T-helper 2 cell (primary cell): ENCODE measurements at places on chromosomes 3 and 15.

- peak; percentile 55 for DNase-seq
Measured at GRCh38 chr3:115814778-115815380, 191.6 kb downstream of the GAP43 start.

- no peak for DNase-seq
Measured at GRCh38 chr3:71400986-71401451, 182.5 kb downstream of the FOXP1 start.

DNA sequence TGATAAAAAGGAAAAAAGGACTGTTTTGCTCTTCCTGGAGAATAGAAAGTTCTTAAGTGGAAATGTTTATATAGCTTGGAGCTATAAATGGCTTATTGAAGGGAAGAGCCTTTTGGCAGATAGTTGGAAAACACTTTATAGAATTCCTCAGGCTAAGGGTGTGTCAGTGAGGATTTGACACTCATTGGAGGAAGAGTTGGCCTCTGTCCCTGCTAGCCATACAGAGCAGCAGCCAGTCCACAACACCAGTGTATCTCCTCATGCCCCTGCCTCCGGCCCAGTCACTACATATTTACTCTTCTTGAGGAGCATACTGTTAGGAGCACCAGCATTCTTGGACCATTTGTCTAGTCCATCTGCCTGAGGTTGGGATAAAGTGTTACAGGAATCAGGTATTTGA lies 36.2 kb downstream of the KLHL18 start:
- no peak for DNase-seq

GRCh38 chr15:40782609-40783227 lies 12.9 kb downstream of the C15orf62 start:
- peak; percentile 50 for DNase-seq

DNA sequence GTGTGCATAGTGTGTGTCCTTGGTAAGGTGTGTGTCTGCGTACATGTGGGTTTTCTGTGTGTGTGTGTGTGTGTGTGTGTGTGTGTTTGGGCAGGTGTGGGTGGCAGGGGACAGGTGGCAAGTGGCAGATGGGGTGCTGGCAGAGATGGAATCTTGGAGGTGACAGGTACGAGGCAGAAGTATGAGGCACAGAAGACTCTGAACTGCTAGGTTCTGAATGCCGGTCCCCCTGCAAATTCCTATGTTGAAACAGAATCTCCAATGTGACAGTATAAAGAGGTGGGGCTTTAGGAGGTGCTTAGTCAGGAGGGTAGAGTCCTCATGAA lies 29.8 kb downstream of the SRPRB start:
- no peak for DNase-seq

GRCh38 chr3:175571096-175571495 lies 712.0 kb downstream of the NAALADL2 start:
- no peak for DNase-seq

DNA sequence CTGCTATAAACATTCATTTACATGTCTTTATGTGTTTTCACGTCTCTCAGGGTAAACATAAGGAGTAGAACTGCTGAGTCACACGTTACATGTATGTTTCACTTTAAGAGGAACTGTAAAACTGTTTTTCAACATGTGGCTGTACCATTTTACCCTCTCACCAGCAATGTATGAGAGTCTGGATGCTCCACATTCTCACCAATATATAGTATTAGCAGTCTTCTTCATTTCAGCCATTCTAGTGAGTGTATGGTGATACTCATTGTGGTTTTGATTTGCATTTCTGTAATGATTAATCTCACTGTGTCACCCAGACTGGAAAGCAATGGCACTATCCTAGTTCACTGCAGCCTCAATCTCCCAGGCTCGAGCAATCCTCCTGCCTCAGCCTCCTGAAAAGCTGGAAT lies 37.1 kb downstream of the PHC3 start:
- no peak for DNase-seq

DNA sequence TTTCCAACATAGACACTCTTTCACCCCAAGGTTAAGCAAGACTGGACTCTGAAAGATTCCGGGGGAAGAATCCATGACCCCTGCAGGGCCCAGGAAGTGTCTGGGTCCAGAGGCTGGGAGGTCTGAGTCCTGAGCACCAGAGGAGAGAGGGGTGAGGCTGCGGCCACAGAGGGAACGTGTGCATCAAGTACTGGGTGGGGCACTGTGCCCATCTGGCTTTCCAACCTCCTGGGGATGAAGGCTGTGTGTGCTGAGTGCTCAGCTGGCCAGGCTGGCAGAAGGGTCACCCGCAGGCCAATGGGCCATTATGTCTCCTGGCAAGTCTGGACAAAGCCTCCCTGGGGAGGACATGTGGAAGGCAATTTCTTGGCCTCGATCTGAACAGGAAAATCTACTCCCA lies 3.3 kb downstream of the CHRNA3 start:
- DNase-seq = no peak

- DNase-seq = no peak
Measured at GRCh38 chr15:38667890-38668850, 103.6 kb upstream of the RASGRP1 start.

- no peak for DNase-seq
Measured at GRCh38 chr3:131762981-131763564, 260.3 kb upstream of the MRPL3 start.

GRCh38 chr3:146110161-146110560 lies 50.8 kb downstream of the PLOD2 start:
- no peak for DNase-seq

DNA sequence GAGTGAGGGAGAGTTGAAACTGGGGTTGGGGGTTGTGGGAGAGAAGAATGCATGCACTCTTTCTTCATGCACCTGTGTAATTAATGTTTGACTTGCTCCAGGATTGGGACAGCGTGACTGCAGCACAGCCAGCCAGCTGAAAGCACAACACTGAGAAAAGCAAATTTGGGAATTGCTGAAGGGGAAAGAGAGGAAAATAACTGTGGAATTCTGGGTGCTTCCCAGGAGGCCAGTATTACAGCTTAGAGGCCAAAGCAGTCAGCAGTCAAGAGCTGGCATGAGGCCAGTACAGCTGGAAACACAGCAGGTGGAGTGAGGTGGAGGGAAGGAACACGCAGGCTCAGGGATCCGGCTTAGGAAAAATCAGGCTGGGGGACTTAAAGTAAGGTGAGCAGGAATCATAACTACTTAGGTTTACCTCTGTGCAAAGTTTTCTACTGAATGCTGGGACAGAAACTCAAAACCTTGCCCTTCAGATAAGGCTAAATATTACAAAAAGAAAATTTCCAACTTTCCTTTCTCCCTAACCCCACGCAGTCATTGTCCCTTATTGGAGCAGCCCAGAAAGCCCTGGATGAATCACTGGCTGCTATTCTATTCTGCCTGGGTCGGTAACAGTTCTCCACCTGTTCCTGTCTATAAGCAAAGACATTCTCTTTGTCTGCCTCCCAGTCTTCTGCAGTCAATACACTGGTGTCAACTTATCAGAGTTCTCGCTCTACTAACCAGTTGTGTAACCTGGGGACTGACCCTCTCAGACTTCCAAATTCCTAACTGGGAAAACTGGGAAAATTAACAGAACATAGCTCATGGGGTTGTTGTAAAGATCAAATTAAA lies 167.2 kb downstream of the MAGI1 start:
- DNase-seq = no peak

GRCh38 chr15:79442911-79443310 lies 10.8 kb downstream of the MINAR1 start:
- DNase-seq = no peak

DNA sequence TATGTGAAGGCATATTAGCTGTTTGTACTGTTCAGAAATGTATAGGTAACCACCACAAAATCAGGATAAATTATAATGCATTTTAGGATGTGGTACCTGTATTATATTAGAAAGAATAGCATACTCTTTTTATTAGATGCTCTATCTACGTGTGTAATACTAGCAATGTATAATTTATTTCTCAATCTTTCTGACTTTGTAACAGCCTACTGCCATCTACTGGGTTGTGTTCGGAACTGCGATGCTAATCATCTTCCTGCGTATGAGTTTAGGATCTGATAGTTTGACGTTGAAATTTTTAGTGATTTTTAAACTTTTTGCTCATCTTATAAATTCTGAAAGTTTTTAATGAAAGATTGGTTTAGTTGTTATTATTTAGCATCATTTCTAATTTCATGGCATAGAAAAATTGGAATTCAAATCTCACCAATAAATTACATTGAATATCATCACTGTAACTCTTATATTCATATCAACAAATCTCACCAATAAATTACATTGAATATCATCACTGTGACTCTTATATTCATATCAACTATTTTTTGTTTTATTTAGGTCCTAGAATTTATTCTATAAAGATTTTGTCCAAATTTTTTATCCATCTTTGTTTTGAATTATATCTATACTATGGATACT lies 322.7 kb upstream of the ZNF717 start:
- no peak for DNase-seq

DNA sequence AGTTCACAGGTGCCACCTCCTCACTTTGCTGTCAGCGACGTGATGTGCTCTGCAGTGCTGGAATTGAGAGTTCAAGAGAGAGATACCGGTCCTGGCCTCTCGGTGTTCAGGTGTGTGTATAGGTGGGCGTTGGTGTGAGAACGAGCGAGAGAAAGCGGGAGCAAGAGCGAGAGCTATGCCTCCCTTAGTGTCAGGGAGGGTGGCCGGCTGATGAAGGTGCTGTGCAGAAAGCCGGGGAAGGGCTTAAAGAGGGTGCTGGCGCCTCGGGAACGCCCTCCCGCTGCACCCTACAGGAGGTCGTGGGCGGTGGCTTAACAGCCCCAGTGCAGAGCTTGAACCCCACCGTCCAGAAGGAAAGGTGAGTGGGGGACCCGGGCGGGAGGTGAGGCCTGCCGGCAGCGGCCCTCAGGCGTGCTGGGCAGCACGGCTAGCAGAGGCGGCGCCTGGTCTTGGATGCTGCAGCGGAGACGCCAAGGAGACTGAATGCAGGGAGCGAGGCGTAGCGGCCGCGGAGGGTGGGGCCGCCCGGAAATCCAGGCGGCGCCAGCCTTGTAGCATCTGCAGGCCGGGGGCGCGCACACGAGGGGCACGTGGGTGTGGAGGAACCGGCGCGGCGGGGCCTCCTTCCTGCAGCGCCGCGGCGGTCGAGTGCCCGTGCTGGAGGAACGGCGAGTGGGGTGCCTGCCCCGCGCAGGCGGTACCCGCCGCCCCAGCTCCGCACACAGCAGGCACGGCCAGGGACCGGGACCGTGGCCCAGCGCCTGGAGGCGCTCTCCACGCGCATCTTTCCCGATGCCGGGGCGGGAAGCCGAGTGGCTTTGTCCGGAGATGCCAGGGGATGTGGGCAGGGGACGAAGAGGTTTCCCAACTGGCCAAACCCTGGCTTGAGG lies 246.8 kb upstream of the TOPAZ1 start:
- no peak for DNase-seq

DNA sequence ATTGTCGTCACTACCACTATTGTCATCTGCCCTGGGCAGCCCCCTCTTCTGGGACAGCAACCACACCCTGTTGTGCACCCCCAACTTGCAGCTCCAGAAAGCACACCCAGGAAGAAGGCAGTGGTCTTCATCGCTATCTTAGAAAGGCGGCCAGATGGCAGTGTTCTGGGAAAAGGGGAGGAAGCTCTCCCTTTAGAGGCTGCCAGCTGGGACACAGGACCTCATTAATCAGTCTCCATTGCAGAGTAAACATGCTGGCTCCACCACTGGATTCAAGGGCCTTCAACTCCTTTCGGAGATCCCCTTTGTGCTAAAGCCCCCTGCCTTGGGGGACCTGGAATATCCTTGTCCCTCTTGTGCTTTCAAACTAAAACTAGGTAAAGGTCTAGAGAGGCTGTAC lies 199.3 kb upstream of the LINGO1 start:
- DNase-seq = no peak

GRCh38 chr15:80580536-80581260 lies 114.4 kb upstream of the ABHD17C start:
- DNase-seq = no peak

- DNase-seq = no peak
Measured at GRCh38 chr15:35756623-35757022, 210.7 kb upstream of the DPH6 start.

- DNase-seq = no peak
Measured at GRCh38 chr15:40257656-40258450, 19.0 kb downstream of the PAK6 start.

GRCh38 chr15:39783244-39783820 lies 691 bp upstream of the FSIP1 start:
- DNase-seq = no peak

DNA sequence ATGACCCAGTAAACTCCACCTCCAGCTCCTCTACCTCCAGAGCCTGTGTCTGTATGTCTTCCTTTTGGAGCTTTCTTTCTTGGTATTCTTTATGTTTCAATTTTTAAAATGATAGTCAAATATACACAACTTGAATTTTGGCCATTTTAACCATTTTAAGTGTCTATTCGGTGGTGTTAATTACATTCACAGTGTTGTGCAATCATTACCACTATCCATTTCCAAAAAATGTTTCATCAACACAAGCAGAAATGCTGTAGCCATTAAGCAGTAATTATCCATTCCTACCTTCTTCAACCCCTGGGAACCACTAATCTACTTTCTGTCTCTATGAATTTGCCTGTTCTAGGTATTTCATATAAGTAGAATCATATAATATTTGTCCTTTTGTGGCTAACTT lies 194.5 kb upstream of the TSC22D2 start:
- DNase-seq = no peak

DNA sequence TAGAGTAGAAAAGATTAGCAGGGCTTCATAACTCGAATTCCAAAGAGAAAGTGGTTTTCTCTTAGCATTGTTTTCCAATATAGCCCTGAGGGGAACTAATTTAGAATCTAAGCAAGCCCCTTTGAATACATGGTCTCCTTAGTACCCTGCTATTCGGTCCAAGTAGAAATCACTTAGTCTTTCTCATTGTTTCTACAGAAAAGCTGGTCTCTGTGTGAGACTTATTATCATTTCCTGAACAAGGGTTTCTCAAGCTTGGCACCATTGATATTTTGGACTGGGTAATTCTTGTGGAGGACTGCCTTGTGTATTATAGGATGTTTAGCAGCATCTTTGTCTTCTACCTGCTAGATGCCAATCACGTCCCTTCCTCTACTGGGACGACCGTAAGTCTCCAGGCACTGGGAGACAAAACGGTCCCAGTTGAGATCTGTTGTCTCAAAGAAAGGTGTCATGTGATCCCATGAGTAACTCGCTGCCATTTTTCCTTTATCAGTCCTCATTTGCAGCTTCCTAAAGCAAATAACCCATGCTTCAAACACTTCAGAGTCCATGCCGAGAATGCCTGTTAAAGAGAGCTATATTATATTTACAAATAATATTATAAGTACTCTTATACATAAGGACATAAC lies 230.7 kb upstream of the SLCO3A1 start:
- no peak for DNase-seq

GRCh38 chr3:10389995-10390394 lies 69.1 kb upstream of the SEC13 start:
- no peak for DNase-seq

DNA sequence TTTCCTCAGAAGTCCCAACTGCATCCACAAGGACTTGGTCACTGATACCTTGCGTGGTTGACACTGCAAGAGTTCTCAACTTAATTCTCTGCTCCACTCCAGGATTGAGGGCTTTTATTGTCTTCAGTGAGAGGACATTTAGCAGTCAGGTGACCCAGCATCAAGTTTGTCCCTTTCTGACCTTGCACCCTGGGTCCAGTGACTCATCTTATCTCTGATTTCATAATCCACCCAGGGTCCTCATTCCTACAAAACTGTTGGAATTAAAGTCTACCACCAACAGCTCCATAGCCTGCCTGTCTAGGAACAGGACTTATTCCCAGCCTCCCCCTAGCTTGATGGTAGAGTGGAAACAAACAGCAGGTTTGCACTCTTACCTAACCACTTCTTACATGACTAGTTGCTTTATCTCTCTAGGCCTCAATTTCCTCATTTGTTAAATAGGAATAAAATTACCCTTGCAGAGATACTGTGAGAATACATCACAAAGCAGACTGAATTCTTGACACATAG lies 151.3 kb upstream of the LPP start:
- DNase-seq = no peak

- DNase-seq = no peak
Measured at GRCh38 chr3:165181556-165181955, 14.6 kb downstream of the SLITRK3 start.
